WTC11 (cell line): ENCODE measurements at places on chromosomes 5 and 9.

DNA sequence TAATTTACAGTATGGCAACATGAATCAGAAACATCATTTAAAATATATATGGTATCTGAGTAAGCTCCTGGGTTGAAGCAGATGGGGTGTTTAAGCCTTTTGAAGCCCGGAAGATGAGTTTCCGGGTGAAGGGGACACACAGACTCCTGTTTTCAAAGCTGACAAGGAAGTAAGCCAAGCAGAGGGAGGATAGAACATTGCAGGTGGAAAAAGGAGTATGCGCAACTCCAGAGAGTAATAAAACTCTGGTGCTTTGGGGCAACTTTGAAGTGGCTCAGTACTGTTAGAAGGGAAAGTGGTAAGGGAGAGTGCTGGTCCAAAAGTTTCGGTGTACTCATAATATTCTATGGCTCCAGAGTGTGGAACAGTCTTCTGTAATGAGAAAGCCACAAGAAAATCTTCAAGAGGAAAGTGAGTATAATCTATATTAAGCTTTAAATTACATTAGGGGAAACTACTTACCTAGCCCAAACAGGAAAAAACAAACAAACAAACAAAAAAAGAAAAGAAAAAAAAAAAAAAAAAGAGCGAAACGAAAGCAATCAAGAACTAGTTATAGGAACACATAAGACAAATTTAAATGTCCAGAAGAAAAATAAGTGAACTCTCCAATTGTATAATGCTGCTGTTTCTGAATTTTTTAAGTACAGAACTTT, 2.3 kb upstream of the ST8SIA4 start:
- no peak for DNase-seq

GRCh38 chr9:86434039-86434726, 80.0 kb upstream of the TUT7 start:
- DNase-seq = no peak

- DNase-seq = peak; percentile 19
These were observed 142.9 kb upstream of the OR13F1 start for GRCh38 chr9:104361207-104361606.

DNA sequence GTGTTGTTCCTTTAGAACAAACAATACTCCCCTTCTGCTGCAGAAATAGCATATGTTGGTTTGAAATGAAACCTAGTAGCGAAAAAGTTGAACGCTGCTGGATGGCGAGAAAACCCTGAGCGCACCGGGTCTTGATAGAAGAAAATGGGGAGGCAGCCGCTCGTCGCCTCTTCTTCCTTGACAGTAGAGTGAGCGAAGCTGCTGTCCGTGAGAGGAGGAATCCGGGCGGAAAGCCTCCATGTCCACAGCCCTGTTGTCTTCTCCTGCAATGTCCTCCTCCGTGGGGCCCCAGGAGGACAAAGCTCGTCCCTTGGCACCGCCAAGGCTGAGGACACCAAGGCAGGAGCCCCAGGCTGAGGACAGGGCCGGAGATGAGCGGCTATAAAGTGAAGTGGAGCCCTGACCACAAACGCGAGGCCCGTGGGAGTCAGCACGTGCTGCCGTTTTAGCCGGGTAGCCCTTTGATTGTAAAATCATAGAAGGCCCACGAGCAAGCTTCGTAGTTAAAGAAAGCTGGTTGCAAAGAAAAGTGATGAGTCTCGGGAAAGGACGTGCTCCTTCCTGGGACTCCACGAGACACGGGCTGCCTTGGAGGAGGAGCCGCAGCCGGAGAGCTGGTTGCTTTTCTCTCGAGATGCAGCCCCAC, 35.6 kb downstream of the MRPL36 start:
- no peak for DNase-seq

DNA sequence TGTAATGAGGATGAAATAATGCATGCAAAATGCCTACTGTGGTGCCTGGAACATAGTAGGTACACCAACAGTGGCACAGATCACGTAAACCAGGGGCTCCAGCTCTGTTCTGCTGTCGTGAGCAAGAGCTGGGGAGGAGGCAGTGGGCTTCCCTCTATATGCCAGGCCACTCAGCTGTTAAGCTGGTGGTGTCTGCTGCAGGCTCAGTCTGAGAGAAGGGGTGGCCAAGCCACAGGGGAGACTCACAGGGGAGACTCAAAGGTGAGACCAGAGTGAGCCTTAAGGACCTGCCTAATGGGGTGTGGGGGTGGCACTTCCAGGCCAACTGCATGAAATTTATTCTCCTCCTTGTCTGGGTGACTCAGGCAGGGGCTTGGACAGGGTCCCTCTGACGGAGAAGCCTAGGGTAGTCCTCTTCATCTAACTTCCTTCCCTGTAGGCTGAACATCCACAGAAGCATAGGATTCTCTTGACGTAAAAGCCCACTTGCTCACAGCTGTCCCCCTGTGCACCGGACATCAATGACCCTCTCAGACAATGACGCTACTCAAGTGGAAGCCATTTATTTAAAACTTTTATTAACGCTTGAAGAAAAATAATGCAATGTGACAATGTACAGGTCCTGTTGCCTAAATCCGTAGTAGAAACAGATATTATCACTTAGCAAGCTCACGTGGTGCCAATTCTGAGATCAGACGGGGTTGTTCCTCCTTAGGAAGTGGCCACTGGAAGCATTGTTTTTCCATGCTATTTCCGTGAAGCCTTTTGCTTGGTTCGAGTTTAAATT, 13.9 kb downstream of the STC2 start:
- no peak for DNase-seq

- DNase-seq = no peak
These were observed 2.0 kb downstream of the BRD3 start for GRCh38 chr9:134065612-134066419.

DNA sequence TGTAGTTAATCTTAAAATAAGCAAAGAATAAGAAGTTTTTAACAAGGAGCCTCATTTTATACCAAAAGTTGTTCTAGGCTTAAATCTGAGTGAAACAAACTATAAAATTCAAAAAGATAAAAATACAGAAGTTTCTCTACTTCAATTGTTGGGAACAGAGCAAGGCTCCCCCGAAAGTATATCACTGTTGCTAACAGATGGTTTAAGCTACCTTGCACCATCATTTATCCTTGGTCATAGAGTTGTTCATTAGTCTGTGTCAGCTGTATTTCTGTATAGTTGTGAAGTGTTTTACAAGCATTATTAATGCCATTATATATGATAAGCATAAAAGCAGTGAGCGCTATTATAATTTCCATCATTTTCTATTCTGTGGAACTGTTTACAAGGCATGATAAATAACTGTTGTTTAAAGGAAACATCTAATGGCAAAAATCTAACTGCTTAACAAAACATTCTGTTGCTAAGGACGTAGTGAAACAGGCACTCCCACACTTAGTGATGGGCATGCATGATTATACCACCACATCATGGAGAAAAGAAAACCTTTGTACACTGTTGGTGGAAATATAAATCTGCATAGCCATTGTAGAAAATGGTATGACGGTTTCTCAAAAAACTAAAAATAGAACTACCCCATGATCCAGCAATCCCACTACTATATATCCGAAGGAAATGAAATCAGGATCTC, 23.3 kb upstream of the ACO1 start:
- DNase-seq = no peak

GRCh38 chr5:160044967-160045366, 36.0 kb downstream of the TTC1 start:
- DNase-seq = no peak

DNA sequence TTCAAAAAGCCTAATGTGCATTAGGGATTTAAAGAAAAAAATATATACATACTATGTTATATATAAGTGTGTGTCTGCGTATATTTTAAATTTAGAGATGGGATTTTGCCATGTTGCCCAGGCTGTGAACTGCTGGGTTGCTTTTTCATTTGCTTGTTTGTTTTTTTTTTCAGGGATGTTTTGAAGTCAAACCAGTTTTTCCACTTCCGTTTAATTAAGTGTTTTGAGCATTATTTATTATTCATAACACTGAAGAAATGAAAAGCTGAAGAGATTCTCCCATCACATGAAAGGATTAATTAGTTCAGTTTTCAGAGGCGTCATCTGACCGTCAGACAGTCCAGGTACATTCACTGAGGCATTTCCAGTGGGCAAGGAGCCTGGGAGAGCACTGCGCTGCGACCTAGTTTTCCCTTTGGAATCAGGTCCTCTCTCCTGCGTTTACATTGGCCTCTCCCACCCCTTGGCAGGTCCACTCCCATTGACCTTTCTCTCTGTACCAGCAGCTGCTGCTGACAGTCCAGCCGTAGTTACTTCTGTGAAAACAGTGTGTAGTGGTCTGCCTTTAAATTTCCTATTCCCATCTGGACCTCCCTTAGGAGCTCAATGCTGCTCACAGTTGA, 26.0 kb downstream of the ARRDC3 start:
- DNase-seq = no peak

DNA sequence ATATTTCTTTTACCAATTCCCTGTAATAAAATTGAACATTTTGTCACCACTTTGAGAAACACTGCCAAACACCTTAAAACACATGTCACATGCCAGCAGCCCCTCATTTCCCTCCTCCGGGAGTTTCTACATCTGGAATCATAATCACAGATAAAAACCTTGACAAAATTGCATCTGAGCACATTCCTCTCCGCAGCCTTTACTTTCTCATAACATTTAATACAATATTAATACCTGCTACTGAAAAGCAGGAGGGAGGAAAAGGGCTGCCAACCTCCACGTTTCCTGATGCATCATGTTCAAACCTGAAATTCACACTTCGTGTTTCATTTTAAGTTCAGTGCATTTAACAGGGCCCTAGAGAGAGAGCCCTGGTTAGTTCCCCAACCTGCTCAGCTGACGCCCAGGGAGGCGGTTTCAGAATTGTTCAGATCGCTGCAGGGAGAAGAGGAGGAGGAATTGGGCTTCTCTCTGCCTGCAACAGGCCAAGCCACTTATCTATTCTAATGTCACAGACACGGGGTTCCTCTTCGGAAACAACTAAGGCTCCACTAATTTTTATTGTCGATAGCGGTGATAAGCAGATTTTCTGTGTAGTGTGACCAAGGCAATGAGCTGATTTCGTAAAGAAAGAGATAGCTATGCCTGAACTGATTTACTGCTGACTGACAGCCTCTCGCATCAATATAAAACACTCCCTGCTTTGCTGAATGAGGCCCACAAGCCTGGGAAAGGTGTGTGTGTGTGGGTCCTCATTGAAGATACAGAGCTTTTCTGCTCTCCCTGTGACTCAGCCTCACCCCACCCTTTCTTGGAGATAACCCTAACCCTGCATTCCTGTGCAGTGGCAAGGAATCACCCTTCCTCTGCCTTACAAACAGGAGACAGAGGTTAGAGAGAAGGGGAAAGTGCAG, 4.9 kb upstream of the LHX2 start:
- DNase-seq = no peak

DNA sequence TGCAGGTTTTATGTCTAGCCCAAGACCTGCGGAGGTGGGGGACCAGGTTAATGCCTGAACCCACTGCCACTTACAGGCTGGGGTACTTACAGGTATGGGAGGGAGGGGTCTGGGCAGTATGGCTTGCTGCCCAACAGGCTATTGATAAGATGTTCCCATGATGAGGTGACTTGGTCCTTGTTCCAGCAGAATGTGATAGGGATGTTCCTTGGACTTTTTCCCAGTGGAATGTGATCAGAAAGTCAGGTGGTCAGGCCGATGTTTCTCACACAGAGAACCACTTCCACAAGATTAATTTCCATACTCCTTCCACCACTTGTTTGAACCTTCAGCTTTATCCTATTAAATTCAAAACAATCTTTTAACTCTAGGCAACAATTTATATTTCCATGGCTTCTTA, 27.0 kb upstream of the GPX3 start:
- no peak for DNase-seq
